BE2C (cell line): ENCODE measurements at places on chromosomes 3 and 15.

DNA sequence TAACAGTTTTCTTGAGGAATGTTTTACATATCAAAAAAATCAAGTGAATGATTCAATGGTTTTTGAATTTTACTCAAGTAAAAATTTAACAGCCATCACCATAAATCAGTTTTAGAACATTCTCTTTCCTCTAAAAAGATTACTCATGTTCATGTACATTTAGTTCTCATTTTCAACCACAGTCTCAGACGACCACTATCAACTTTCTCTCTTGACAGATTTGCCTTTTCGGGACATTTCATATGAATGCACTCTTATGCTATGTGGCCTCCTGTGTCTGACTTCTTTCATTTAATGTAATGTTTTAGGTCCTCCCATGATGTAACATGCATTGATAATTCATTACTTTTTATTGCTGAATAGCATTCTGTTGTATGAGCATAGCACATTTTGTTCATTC lies 309.3 kb upstream of the PLSCR5 start:
- DNase-seq: no peak

DNA sequence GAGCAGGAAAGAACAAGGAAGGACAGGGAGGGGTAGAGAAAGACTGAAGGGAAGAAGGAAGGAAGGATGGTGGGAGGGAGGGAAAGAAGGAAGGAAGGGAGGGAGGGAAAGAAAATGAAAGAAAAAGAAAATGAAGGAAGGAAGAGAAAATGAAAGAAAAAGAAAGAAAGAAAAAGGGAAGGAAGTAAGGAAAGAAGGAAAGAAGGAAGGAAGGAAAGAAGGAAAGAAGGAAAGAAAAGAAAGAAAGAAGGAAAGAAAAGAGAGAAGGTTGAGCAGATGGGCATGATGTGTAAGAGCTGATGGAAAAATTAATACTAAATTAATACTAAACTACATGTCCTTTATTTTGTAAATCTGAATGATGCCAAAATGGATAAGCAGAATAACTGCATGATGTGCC lies 418.3 kb upstream of the CDIN1 start:
- DNase-seq: no peak

GRCh38 chr3:81554801-81555200 lies 206.6 kb downstream of the GBE1 start:
- no peak for DNase-seq

DNA sequence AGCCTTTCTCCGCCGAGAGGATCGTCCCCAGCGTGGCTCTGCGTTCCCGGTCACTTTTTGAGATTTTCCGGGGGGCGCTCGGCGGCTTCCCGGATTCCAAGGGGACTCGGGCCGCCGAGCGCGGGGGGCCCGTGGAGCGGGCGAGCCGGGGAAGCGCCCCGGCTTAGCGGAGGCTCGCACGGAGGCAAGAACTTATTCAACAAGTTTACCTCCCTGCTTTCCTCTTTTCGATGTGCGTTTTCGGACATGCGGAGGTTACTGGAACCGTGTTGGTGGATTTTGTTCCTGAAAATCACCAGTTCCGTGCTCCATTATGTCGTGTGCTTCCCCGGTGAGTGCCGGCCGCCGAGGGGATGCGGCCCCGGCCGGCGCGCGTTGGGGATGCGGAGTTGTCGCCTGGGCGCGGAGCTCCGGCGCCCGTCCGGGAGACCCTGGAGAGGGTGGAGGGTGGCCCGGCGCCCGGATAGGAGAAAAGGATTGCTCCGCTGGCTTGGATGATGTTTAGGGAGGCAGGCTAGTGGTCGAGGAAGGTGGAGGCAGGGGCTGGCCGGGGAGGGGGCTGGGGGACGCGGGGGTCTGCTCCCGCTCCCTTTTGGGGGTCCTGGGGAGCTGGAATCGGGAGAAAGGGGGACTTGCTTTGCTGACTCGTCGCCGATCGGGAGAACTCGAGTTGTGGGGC lies 810 bp downstream of the PTPRG start:
- DNase-seq: no peak

- no peak for DNase-seq
Observed at GRCh38 chr3:94291686-94292085, 228.8 kb downstream of the NSUN3 start.

- no peak for DNase-seq
Observed at GRCh38 chr3:196175722-196176121, 35.5 kb downstream of the ZDHHC19 start.
